ENCODE measurements at places on chromosomes 6 and 20.
A peak's percentile ranks its signal among the peaks of the same experiment; 100 is the strongest.

- no peak for DNase-seq
Measured at GRCh38 chr6:138996524-138996923, 8.5 kb upstream of the REPS1 start.

DNA sequence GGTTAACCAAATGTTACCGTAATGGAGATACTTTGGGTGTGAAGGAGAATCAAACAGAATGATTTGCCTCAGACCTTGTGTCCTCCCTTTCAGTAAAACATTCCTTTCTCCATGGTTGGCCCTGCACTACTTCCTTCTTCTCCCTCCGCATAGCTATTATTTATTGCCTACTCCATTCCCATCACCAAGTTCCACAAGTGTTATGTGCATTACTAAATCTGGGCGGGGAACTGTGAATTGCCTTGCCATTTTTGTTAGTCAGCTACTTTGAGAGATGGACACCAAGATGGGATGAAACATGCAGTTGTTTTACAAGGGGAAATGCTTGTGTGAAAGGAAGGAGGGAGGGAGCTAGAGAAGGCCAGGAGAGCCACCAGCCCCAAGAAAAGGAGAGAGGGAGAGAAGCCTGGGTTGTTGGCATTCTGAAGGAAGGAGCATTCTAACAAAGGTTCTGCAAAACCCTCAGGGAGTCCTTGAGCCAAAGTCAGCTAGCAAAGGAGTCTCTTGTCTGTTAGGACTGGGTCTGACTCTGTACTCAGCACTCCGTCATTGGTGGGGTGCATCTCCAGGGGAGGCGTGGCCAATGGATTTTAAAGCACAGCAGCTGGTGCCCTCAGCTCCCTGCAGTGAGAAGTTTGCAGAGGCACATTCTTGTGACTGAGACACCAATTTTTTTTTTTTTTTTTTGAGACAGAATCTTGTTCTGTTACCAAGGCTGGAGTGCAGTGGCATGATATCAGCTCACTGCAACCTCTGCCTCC is 83.6 kb upstream of the CHD6 start:
- no peak for DNase-seq

DNA sequence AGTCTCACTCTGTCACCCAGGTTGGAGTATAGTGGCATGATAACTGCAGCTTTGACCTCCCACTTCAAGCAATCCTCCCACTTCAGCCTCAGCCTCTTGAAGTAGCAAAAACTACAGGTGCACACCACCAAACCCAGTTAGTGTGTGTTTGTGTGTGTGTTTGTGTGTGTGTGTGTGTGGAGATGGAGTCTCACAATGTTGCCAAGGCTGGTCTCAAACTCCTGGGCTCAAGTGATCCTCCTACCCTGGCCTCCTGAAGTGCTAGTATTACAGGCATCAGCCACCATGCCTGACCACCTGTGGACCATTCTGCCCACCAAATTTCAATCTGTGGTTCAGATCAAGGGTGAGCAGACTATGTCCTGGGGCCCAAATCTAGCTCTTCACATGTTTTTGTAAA is 8.8 kb downstream of the FASTKD5 start:
- DNase-seq, result no peak

- DNase-seq, result no peak
Measured at GRCh38 chr6:142746524-142746923, 198.5 kb downstream of the HIVEP2 start.

DNA sequence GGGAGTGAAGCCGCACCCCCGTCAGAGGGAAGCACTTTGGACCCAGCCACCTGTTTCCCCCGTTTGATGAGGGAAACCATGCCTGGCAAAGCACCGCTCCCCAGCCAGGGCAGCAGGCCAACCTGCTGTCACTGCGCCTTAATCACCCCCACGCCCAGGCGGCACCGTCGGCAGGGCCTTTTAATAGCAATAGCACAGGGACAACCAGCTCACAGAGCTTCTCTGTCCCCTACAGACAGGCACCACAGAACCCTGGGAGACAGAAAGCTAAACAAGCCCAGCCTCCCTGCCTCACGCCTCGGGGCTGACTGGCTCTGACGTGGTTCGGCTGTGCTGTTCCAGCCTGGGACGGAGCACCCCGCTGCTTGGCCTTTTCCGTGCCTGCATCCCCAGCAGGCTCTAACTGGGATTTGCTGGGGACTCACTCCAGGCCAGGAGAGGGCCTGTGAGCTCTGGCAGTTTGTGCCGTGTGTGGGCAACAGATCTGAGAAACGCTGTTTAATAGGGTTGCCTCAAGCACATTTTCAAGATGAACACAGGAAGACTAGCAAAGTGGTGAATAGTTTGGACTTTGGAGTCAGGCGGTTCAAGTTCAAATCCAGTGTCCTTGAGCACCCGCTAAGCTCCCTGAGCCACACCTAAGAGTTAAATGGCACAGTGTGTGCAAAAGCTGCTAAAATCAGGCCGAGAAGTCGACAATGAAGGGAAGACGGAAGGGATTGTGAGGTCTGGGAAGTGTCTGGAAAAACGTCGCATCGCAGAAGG is 223.8 kb downstream of the NRN1 start:
- DNase-seq, result peak; percentile 94

DNA sequence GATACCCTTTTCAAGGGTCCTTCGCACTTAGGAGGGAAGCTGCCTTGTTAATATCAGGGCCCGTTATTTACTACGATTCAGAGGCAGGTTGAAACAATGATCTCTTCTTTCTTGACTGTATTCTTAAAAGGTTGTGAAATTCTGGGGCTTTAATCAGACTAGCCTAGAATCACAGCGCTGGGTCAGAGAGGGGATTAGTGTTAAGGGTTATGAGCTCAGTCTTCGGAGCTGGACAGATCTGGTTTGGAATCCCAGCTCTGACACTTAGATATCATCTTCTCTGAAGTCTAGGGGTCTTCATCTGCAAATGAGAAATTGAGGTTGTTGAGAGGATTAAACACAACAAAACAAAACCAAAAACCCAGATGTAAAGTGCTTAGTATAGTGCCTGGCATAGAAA is 77.4 kb downstream of the CD83 start:
- no peak for DNase-seq

DNA sequence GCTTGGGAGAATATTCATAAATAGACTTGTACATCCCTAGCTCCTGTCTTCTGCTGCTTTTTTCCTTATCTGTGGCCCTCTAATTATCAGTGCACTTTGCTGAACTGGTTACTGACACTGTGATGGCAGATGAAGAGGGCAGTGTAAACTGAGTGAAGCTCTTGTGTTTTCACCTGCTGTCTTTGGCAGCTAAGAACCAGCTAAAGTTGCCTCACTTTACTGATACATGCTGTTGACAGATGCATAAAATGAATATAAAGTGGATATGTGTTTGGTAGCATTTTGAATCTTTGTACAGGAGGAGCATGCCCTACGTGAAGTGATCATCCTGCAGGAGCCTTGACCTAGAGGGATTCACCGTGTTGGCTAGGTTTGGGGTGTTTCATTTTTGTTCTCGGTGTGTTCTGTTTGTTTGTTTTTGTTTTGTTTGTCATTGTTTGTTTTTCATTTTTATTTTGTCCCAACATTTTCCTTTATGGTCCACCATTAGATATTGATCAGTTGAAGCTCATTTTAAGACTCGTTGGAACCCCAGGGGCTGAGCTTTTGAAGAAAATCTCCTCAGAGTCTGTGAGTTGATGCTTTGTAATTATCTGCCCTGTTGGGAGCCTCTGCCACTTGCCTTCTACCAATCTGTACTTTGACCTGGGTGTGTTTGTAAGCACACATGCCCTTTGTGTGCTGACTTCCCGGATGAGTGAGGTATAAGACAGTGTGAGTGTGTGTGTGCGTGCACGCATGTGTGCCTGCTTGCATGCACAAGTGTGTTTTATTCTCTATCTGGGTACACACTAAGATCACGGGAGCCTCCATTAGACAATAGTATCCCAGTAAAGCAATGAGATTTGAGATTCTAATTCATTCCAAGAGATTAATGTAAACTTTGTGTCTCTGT is 34.6 kb upstream of the MAPK13 start:
- DNase-seq, result peak; percentile 69

GRCh38 chr20:12435268-12435667 is 517.6 kb downstream of the BTBD3 start:
- no peak for DNase-seq

DNA sequence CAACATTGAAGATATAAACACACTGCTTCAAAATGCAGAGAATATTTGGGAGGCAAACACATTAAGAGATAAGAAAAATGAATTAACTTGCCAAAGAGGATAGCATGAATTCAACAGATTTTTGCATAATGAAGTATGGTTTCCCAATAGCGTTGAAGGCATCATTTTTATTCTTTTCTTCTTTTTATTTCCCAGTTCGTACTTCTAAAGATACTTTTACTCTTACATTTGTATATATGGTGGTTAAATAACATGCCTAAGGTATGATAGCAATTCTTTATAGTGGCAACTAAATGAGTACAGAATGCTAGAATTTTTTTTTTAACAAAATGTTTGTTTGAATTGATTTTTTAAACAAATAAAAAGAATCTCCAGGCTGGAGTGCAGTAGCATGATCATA is 473.4 kb upstream of the MARCKS start:
- DNase-seq, result no peak

GRCh38 chr6:82178077-82178758 is 69.3 kb downstream of the IBTK start:
- DNase-seq, result no peak

- no peak for DNase-seq
Measured at GRCh38 chr6:43819958-43820357, 49.9 kb downstream of the VEGFA start.

DNA sequence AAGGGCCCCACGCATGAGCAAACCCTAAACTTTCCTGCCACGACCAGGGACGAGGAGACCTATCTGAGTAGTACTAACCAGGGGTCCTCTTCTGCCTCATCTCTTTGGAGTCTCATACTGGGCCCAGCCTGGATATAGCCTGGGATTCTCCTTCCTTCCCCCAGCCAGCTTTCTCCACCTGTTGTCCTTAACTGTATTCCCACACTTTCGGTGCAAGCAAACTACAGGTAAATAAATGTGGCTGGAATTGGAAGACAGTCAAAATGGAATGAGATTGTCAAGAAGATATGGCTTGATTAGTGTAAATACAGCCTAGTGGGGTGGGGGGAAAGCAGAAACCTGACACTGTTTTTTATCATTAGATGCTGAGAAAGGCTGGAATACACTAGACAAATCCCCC is 23.5 kb upstream of the LY86 start:
- no peak for DNase-seq

DNA sequence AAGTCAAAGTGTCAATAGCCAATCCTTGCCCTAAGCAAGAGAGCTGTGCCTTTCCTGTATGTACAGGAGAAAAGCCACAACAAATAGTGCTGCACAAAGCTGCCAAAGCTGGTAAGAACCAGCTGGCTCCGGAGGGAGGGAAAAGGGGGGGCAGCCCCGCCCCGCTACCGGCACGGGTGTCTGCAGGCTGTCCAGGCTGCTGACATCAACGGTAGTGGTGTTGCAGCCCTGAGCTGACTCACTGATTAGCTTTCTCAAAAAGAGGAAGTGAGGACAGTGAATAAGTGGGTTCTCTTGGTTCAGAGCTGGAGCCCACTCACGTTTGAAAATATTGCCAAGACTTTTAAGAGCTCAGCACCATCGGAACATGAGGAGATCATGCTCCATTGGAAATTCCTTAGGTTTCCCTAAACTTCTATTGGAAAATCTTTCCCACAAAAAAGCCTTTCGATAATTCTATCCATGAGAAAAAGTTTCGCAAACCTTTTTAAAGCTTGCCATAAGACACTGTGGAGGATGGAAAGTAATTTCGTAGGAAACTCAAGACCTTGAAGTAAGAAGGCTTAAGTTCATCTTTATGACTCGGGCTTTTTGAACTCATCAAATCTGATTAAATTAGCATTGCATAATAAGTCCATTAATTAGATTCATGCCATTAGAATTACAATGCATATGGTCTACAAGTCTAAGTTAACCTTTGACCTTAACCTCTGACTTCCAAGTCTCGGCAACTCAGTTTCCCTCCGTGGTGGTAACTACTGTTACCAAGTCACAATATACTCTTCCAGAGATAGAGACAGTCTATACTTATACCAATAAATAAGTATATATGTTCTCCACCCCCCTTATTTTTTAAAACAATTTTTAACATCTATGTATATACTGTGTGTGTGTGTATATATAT is 67.0 kb downstream of the TNFRSF21 start:
- DNase-seq, result peak; percentile 91

DNA sequence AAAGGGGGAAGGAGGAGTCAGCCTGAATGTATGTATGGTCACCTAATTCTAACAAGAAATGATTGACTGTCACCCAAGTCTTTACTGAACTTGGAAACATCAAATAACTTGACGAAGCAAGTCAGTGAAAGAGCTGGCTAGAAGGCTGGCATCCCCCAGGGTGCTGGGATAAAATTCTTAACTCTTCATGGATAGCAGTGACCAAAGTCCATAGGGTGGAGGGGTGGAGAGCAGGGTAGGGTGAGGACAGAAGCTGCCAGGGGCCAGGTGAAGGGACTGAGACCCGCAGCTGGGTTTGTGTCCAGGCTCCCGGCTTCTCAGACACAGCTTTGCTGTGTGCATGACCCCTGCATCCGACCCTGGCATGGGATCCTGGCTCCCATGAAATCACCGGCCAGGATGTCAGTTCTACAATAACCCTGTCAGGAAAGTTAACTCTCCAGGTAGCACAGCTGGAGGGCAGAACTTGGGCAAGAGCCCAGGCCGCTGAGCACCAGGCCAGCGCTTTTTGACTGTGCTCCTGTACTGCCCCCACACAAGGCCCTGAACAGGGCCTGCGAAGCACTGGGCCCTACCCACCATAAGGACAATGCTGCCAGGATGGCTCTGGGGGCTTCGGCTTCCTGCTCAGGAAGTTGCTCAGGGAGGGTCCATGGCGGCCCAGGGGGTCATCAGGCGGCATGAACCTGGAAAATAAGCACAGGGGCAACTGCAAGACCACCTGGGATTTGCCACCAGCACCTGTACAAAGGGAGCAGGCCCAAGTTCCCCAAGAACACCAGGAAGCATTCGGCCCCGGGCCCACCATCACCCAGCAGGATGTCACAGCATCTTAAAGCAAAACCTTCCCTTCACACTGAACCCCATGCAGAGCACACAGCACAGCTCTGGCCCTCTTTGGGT is 32.5 kb downstream of the ZC3H12D start:
- DNase-seq, result peak; percentile 34

DNA sequence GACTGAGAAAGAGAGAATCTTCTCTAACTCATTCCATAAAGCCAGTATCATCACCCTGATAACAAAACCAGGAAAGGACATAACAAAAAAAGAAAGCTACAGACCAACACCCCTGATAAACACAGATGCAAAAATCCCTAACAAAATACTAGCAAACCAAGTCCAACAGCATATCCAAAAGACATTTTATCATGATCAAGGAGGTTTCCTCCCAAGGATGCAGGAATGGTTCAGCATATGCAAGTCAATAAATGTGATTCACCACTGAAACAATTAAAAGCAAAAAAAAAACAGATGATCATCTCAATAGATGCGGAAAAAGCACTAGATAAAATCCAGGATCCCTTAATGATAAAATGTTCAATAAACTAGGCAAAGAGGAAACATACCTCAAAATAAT is 24.5 kb upstream of the ALDH8A1 start:
- no peak for DNase-seq

GRCh38 chr6:63683071-63683603 is 47.5 kb downstream of the PHF3 start:
- no peak for DNase-seq

- DNase-seq, result no peak
Measured at GRCh38 chr6:122059918-122060317, 339.5 kb upstream of the HSF2 start.
